Brain microvascular endothelial cell (primary cell): ENCODE measurements at places on chromosomes 11 and 22.

- DNase-seq: no peak
Measured at GRCh38 chr11:34358258-34358727, 483 bp upstream of the ABTB2 start.

DNA sequence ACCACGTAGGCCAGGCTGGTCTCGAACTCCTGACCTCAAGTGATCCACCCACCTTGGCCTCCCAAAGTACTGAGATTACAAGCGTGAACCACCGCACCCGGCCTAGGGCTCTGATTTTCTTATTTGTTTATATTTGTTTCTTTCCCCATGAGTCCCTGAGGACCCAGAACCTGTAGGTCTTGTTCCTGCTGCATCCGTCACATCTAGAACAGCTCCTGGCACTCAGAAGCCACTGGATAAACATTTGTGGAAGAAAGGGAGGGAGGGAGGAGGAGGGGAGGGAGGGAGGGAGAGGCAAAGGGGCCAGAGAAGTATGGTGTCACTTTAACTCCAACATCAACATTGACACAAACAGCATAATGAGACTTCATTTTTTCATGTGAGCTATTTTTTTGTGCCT, 67.7 kb downstream of the CELSR1 start:
- DNase-seq: no peak

GRCh38 chr22:30891781-30892180, 76.8 kb downstream of the MORC2 start:
- no peak for DNase-seq

DNA sequence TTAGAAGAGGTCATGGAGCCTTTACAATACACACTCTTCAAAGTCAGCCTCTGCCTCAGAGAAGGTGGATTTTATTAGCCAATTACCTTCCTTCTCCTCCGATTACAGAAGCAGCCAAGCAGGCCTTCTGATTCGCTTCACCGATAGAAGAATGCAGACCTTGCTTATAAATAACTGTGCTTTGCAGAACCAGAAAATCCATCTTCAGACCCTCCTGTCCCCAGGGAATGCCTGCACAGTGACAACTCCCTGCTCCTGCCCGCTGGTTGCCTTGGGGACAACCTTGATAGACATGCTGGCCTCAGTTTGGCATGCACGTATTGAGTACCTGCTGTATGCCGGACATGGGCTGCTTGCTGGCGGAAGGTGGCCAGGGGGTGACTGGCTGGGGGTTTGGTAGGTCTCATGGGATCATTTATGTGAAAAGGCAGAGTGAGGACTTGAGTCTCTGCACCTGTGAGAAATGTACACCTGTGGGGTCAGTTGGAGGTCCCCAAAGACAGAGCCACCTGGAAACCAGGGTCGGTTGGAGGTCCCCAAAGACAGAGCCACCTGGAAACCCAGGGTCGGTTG, 1238.7 kb downstream of the BRD1 start:
- DNase-seq: no peak

- DNase-seq: peak; percentile 94
Measured at GRCh38 chr11:105244160-105244825, 104.7 kb upstream of the CARD18 start.

- no peak for DNase-seq
Measured at GRCh38 chr22:41047801-41048211, 44.6 kb upstream of the EP300 start.

DNA sequence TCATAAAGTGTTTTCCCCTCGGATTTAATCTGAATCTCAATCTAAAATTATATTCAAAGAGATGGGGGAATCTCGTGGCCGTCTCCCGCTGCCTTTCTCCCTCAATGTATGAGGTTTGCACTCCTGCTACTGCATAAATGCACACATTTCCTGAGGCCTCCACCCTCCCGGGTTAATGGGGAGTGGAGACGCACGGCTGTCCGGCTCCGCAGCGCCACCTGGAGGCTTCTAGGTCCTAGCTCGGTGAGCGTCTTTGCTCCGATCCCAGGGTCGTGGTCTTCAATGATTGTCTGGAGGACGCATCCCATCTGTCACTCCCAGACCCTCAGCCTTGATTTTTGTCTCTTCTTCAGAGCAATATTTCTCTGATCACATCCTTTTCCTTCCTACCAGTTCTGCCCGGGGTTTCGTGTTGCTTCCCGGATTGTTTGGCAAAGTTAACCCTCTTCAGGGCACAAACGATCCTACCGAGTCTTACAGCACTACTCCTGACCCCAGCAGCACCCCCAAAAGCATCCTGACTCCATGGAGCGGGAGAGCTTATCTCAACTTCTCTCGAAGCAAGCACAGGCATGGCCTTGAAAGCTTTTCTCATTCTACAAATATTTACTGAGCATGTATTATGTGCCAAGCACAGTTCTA, at the start of gene LMO1:
Gene LMO1 (minus strand): TSS at position 110 of the 642 bp plus-strand sequence. CDS start 516 bp downstream, outside the sequence.
- DNase-seq: peak; percentile 73

GRCh38 chr11:12775955-12776354, 101.7 kb downstream of the TEAD1 start:
- no peak for DNase-seq

DNA sequence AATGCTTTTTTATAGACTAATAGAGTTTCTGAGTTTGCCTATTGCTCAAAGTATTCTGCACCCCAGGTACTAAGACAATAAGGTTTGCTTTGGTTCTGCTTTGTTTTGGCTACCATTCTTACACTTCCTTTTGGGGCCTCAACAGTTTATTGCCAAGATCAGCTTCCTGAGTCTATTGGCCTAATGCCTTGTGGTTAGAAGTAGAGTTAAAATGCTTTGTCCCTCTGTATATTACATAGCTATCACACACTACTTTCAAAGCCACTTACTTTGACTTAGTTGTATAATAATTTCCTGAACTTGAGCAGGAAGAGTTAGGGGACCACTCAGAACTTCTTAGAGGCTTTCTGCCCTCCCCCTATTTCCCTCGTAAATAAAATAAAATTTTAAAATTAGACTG, 96.5 kb downstream of the DLG2 start:
- no peak for DNase-seq

- peak; percentile 28 for DNase-seq
Measured at GRCh38 chr22:43891360-43892182, at the start of gene PNPLA5. Gene PNPLA5, minus strand, starts transcription at chr22:43892013. Its CDS starts 133 bp downstream, at chr22:43891880.

DNA sequence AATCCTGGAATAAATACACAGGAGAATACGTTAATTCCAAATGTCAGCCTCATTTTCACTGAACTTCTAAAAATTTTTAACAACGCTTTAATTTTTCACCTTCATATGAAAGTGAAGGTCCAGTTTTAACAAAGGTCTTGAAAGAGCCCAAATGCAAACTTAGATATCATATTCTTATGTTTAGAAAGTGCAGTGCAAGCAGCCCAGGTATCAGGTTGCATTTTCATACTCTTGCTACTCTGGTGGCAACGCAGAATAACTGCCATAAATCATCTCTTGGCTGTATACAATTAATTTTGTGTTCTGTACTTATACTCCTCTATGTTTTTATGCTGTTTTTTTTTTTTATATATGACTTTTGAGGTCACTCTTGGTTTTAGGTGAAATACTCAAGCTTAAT, 496.7 kb upstream of the ARHGAP42 start:
- DNase-seq: no peak
